ENCODE measurements at places on chromosomes 2 and 18. TPM values are rescaled to one million over a fixed set of nuclear protein-coding genes. Genes with fewer than 3 reads are reported as not detected.

The LRATD1 gene
- total RNA-seq = 0.30 TPM

The ELP2 gene
- 107 TPM for total RNA-seq

The GKN2 gene
- total RNA-seq = not detected

The IGFBP2 gene
- total RNA-seq = 8.9 TPM

The ADAM23 gene
- total RNA-seq = 49.3 TPM

Data from smooth muscle cell of the umbilical artery (primary cell).